T-helper 2 cell (primary cell): ENCODE measurements at places on chromosomes 2 and 18.
A peak's percentile ranks its signal among the peaks of the same experiment; 100 is the strongest.

DNA sequence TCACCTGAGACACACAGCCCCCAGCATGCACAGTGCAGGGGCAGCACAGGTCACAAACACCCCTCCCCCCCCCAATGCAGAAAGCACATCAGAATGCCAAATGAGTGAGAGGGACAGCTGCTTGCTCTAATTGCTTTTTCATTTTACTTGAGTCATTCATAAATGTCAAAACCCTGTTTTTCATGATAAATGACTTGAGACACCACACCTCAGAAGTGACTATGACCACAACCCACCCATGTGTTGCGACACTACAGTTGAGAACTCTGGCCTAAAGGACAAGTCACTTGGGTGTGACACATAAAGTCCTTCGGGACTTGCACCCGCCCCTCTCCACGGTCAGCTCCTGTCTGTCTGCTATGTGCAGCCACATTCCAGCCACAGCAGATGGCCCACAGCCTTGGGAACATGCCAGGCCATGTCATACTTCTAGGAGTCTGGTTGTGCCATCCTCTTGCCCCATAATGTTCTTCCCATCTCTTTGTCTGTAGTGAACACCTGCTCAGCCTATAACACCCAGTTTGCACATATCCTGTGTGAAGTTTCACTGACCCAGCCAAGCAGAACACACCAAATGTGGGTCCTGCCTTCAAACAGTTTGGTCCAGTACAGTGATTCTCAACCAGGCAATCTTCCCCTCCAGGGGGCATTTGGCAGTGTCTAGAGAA, 30.2 kb upstream of the RIOK3 start:
- peak; percentile 62 for DNase-seq

DNA sequence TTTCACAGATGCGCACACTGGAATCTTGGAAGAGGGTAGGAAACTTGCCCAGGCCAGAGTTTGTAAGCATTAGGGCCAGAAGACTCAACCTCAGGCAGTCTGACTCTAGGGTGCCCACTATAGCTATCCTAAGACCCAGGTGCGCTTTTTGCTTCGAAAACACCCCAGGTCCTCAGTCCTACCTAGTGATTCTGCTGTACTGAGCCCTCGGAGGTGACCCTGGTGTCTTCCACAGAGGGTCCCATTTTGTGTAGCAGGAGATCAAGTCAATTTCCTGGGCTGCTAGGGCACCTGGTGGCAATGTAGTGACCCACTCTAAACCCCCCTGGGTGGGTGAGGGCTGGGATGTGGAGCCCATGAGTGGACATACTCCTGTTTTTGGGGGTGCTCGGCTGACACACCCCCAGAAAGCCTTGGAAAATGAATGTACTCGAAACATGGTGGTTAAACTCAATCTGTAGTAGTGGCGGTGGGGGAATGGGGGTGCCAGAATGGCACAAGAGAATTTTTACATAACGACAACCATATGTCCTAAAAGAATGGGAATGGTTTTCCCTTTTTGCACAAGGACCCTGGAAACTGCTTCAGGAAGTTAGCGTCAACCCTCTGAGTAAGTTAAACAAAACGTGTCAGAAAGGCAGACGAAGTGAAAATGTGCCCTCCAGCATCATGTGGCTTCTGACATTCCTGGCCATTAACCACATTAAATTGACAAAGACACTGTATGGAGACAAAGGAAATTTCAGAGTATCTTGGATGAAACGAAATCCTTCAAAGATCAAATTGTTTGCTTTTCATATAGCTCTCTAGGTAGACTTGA, 218.0 kb upstream of the COPS8 start:
- no peak for DNase-seq

- no peak for DNase-seq
Observed at GRCh38 chr18:74063023-74063422, 84.6 kb downstream of the FBXO15 start.

DNA sequence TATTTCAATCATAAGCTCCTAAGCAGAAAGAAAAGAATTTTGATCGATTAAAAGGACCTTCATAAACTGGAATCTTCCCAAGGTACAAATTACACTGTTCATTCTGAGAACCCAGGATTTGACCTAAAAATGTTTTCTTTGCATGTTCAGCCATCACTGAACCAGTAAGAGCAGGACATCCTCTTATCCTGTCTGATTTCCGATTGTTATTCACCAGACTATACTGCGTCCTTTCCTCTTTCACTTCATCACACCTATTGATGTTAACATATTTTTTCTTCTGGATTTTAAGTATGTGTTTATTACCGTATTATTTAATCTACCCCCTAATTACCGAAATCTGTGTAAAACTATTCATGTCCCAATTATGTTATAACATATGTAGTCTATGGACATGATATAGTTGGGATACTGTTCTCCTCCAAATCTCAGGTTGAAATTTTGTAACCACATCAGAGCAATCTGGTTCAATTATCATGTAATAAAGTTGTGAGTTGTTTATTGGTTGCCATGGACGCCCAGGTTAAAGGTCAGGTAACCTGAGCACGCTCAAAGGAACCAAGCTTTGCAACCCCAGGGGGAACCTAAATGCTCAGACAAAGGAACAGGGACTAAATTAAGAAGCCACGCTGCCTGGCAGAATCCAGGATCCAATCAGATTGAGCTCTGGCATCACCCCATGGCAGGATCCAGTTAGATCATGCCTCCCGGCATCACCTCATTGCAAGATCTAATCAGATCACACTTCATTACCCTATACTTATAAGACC, 11.6 kb upstream of the TBC1D8 start:
- no peak for DNase-seq

- DNase-seq, result no peak
Observed at GRCh38 chr2:63218800-63219526, 168.3 kb downstream of the OTX1 start.

DNA sequence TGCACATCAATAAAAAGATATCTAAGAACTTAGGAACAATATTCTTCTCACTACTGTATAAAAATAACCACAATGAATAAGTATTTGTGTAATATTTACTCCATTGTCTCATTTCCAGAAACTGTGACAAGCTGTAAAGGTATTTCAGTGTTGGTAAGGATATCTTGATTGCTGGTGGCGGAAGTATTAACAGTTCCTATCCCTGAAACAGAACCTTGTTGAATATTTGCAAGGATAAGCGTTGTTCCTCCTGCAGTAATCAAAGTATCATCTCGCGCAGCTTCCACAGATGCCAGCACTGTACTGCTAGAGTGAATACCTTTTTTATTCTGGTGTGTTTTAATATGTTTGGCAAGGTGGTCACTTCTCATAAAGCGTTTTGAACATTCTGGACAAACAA, 55.3 kb downstream of the SP3 start:
- DNase-seq, result no peak

DNA sequence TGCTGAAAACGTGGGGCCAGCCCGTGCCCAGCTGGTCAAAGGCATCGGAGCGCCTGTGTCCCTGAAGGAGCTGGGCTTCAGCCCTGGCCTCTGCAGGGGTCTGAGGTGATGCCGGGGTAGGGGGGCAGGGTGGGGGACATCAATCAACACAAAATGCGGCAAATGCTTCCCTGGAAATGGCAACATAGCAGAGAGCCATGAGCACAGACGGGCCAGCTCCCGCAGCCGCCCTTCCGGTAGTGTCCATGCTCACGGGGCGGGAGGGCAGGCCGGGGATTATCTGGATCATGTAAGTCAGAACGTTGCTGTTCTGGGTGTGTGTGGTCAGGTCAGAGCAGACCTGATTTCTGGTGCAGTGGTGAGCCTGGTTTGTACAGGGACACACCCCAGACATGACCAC, 56.5 kb upstream of the TWIST2 start:
- no peak for DNase-seq

GRCh38 chr2:222707689-222708273, 36.3 kb downstream of the MOGAT1 start:
- DNase-seq, result peak; percentile 60

- no peak for DNase-seq
Observed at GRCh38 chr2:228786901-228787300, 484.2 kb downstream of the PID1 start.

DNA sequence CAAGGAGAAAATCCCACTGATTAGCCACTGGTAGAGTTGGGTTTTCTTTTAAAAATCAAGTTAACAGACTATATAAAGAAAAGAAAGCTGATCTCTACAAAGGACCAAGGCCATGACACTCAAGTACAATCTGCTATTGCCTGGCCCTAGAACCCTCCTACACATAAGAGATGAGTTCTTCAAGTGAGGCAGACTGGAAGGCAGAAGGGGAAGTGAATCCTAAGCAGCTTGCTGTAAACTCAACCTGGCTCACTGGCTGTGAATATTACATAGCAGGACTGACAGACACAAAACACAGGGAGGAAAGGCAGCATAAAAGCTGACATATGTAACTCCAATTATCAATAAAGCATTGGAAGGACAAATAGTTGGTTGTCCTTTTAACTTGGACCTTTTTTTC, 65.4 kb downstream of the TRIP12 start:
- no peak for DNase-seq

- DNase-seq, result no peak
Observed at GRCh38 chr2:38652431-38653273, 13.3 kb upstream of the GALM start.

- DNase-seq, result no peak
Observed at GRCh38 chr18:74513883-74514205, 17.7 kb downstream of the CNDP2 start.

- no peak for DNase-seq
Observed at GRCh38 chr2:72212486-72212855, 64.8 kb upstream of the CYP26B1 start.

DNA sequence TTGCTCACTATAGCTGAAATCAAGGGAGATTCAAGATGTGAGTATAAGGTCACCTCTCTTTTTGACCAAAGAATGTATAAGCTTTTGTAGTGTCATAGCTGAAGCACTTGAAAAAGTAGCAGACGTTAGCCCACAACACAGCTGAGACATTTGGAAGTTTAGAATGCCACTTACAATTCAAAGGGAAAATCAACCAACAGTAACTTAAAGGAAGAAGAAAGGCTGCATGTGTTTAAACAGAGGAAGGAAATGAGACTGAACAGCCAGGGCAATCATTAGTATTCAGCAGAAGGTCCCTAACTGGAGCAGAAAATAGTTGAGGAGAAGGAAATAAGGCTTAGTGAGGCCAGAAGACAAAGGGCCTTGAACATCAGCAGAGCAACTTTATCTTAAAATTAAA, 23.5 kb upstream of the SCG2 start:
- no peak for DNase-seq

DNA sequence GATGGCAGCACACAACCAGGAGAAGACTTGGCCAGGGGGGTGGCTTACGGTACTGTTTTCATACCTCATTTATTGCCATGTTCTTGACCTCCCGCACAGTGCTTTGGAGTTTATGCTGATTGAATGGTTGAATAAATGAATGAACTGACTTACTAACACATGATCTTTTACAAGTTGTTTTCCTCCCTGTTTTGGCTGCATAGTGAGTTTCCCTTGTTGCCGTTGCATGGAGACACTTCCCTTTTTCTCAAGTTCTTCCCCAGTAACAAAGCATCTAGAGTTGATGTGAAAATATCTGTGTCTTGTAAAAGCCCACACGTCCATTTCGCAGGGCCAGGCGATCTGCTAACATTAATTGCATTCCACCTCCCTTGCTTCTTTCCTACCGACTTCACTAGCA, 35.7 kb upstream of the RAB1A start:
- DNase-seq, result no peak

GRCh38 chr2:168730344-168730743, 72.1 kb upstream of the NOSTRIN start:
- DNase-seq, result no peak

DNA sequence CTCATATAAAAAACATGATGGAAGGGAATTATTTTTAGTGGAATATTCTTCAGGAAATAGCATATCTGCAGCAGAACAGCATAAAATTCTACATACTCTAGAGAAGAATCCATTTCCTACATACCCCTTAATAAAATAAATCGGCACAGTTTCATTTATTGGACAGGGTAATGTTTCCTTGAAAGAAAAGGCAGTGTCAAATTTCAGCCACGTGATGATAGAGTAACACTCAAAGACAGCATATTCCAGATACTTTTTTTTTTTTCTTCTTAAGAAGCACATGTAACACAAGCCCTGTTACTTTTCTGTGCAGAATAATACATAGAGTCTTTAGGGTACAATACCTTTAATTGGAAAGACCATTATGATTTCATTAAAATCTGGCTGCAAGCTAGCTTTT, 204.4 kb downstream of the SRBD1 start:
- DNase-seq, result no peak

- no peak for DNase-seq
Observed at GRCh38 chr2:119028327-119029174, 86.6 kb downstream of the MARCO start.

DNA sequence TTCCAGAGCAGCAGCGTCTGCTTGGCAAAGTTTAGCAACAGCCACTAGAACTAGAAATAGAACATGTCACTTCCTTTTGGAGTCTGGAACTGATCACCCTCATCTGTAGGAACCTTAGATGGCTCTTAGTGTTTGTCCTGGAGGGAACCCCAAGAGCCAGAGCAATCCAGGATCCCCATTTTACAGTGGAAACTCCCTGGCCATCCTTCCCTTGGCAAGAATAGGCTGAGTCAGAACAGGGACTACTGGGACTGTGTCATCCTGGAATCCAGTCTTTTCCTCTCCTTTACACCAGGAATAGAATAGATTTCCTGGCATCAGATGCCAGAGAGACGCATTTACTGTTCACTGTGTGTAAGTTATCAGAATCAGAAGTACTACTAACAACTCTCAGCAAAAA, 33.2 kb upstream of the GRHL1 start:
- DNase-seq, result no peak

- no peak for DNase-seq
Observed at GRCh38 chr2:119190321-119191111, 32.0 kb upstream of the C1QL2 start.

GRCh38 chr2:54523324-54523959, 67.3 kb downstream of the SPTBN1 start:
- DNase-seq, result peak; percentile 53

GRCh38 chr2:215880970-215881369, 132.4 kb downstream of the MREG start:
- DNase-seq, result no peak

- no peak for DNase-seq
Observed at GRCh38 chr2:112454586-112454985, 21.1 kb upstream of the RGPD8 start.

- no peak for DNase-seq
Observed at GRCh38 chr2:18987592-18988073, 370.8 kb downstream of the OSR1 start.

DNA sequence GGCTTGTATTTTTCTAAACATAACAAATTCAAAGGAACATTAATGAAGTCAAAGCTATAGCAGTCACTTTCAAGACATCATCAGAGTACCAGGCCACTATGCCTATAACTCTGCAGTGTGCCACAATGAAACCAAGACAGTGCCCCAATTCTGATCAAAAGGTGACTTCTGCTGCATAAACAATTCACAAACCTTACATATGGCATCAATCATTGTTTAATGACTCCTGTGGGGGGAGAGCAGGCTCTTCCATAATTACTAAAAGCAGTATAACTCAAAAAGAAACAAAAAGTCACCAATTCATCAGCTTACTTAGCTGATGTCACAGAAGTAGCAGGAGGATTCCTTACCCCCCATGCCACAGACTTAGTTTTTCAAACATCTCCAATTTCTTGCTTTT, 15.5 kb downstream of the LPIN2 start:
- peak; percentile 44 for DNase-seq
